ENCODE measurements at places on chromosomes 7 and 10.

GRCh38 chr10:14774797-14775196, at the start of gene FAM107B:
FAM107B (minus strand) TSS chr10:14774897; CDS start chr10:14774663, 234 bp downstream.
- DNase-seq: no peak

DNA sequence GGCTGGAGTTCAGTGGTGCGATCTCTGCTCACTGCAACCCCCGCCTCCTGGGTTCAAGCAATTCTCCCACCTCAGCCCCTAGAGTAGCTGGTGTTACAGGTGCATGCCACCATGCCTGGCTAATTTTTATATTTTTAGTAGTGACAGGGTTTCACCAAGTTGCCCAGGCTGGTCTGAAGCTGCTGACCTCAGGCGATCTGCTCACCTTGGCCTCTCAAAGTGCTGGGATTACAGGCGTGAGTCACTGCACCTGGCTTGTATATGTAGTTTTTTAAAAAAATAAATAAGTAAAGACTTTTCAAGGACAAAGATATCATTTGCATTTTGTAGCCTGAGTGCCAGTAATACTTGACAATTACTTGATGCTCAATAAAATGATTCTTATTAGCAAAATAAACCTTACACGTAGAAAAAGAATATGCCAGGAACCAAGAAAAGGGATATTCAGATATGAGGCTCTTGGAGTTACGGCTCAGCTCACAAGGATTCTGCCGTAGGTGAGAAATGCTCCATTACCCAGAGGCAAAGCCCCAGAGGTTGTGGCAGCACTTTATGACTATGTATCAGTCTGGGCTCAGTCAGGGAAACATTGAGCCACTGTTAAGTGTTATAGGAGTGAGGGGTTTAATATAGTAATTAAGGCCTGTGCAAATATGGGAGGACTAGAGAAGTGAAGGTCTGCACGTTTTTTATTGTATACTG, 98.5 kb downstream of the TPST1 start:
- no peak for DNase-seq

DNA sequence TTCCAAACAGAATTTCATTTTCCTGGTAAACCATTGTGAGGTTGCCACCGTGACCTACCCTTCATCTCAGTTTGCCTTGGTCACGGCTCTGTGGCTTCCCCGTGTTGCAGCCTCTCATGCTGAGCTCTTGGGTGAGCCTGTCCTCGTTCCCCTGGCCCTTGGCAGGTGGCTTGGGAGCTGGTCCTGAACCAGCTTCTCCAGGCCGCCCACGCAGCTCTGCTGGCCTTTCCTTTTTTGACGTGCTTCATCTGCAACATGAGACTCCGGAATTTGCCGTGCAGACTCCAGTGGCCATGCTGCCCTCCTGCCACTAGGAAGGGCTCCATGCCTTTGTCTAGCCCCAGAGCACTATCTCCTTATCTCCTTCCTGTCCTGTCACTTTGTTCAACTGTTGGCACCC, 93.0 kb upstream of the NPS start:
- no peak for DNase-seq

DNA sequence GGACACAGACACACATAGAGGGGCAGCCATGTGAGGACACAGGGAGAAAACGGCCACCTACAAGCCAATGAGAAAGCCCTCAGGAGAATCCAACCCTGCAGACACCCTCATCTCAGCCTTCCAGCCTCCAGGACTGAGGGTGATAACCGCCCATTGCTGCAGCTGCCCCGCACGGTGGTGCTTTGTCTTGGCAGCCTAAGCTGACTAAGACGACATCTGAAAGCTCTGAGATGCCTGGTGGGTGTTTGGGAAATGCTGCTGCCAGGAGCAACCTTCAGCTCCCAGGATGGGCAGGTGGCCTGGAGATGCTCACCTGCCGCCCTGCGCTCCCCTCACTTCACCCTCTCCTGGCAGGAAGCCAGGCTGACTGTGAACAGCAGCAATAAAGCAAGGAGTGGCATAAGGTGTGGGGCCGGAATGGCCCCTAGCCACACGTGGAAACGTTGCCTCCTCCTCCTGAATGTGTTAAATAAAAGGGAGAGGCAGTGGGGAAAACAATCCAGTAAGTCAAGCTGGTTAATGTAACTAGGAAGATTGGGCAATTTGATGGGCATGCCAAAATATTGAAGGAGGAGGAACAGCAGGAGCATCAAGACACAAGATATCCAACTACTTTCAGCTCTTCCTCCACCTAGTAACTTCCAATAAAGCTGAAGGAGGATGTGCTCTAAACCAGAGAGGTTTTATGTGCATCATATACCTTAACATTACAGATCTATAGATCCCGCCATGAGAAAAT, 121.5 kb downstream of the TNS3 start:
- no peak for DNase-seq

GRCh38 chr7:155530601-155531000, 15.8 kb downstream of the CNPY1 start:
- DNase-seq: no peak

DNA sequence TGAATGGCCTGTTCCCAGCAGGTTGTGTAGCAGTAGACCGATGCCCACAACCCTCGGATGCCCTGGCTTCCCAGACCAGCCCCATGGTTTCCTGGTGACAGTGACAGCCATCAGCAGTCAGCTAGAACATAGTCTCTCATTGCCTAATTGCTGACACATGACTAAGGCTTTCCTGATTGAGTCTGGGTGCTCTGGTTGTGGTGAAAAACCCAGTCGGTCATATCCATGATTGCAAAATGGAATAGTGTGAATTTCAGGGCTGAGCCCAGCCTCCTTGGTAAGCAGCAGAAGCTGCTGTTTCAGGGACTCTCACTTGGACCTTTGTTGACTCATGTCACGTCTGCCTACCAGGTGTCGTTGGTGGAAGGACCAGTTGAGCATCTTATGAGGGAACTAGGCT, 36.6 kb downstream of the POR start:
- no peak for DNase-seq

DNA sequence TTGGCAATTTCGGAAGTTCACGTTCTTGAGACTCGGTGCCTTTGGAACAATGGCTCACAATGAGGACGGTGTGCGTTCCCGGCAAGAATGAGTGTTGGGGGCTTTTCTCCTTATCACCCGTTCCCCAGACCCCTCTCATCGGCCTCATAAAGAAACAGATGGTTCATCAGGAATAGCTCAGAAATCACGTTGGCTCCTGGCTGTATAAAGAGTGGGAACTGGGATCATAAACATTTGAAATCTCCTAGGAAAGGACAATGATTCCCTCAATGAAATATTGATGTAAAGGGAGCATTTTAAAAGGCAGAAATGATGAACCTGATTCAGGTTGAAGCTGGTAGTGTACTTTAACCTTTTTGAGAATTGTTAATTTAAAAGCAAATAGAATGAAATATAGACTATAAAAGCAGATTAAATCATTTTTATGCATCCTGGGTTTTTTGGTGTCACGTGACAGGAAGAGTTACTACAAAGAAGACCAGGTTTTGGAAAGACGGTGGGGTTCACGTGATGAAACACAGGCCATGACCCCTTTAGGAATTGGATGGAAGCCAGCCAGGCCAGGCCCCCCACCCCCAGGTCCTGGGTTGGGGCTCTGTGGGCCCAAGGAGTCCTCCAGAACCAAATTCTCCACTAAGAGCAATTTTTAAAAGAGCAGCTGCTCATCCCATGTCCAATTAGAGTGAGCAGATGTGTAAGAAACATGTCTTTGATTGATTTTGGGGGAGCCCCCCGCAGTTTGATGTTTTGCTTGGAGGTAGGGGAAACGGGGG, 63.0 kb downstream of the CUX1 start:
- DNase-seq: no peak

DNA sequence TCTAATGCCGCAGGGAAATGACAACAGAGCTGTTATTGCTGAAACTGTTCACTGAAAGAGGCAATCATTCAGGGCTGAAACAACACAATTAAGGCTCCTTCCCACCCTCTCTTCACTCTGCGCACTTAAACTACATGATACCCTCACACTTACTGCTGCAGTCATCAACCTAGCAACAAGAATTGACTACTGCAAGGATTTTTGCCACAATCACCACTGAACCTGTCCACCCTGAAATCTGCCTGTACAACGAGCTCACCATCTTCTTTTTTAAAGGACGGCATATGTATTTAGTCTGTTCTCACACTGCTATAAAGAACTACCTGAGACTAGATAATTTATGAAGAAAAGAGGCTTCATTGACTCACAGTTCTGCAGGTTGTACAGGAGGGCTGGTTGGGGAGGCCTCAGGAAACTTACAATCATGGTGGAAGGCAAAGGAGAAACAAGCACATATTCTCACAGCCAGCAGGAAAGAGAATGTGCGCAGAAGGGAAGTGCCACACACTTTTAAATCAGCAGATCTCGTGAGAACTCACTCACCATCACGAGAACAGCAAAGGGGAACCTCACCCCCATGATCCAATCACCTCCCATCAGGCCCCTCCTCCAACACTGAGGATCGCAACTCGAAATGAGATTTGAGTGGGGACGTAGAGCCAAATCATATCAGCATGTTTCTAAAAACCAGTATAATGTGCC, 131.7 kb downstream of the SORCS1 start:
- no peak for DNase-seq

DNA sequence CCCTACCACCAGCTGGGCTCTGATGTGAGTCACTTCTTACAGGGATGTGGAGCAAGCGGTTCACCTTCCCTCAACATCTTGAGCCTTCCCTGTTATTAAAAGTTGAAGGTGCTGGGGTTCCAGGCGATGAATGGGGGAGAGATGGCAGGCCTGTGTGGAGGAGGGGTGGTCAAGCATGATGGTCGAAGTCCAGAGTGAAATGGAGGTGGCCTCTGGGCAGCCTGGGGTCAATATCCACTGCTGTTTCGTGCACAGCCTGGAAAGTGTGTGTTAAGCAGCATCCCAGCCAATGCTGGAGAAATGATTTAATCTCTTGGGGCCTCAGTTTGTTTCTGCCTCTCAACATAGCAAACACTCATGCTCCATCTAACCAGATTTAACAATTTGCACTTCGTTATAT, 33.7 kb upstream of the DMBT1 start:
- no peak for DNase-seq

DNA sequence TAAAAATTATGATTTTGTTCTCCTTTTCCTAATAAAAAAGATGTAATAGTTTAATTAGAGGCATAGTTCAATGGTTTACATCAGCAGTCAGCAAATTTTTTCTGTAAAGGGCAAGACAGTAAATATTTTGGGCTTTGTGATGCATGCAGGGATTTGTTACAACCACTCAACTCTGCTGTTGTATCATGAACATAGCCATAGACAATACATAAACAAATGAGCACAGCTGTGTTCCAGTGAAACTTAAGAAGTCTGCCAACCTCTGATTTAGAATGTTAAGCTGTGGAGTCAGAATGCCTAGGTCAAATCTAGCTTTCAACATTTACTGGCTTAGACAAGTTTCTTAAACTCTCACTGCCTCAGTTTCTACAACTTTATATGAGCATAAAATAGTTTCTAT, 31.6 kb downstream of the ASZ1 start:
- no peak for DNase-seq

DNA sequence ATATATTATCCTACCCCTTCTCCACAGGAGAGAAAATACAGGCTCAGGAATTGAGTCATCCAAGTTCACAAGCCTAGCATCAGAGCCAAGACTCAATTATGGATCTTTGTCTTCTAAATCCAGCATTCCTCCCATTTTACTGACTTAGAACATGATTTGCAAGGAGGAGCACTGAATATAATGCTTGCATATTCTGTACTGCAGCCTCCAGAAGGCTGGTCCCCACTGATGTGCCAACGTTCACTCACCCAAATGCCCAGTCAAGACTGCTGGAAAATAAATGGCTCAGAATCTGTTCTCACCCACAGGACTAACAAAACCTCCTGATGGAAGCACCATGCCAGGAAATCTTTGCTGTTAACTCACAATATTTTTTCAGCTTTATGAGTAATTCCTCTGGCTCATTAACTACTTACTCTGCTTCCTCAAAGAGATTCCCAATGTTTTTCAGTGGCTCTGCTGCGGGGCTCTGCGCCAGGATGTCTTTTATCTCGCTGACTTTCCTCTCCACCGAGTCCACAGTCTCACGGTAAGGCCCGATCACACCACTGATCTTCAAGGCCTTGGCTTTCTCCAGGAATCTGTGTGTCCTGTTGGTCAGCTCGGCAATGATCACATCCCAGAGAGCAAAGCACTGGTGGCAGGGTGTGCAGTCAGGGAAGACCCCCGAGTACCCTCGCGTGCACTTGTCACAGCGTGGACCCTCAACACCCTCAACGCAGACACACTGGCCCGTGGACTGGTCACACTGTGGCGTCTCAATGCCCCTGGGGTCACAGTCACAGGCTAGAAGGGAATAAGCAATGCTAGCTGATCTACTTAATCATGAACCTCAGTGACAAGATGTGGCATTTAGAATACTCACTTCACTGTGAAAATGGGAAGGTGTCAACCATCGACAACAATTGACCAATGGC, 48.8 kb downstream of the DLD start:
- DNase-seq: no peak

DNA sequence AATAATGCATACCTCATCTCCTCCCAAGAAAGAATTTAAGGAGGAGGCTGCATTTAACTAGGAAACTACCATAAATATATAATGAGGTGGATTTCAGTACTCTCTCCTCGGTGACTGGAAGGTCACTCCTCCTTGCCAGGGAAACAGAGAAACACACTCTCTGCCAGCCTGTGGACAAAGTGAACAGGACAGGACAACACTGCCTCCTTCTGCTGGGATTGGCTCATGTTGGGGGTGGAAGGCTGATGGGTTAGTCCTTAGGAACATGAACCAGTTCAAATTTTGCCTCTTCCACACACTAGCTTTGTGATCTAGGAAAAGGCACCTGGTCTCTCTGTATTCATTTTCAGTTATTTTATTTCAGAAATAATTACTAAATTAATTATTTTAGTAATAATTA, 50.6 kb upstream of the STEAP4 start:
- DNase-seq: no peak

DNA sequence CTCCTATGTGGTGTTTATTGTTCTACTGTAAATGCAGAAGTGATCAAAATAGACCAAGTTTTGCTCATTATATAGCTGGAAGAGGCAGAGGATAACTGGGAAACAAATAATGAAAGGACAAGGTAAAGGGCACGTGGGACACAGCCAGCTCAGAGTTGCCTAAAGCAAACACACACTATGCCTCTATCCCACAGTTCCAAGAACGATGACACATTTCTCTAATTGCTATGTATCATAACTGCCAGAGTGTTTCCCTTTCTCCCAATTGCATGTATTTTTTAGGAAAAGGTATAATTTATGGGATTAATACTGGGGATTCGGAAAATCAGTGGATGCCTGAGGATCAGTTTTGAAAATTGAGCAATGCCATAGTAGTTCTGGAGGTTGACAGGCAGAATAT, 49.0 kb downstream of the CCDC71L start:
- no peak for DNase-seq

DNA sequence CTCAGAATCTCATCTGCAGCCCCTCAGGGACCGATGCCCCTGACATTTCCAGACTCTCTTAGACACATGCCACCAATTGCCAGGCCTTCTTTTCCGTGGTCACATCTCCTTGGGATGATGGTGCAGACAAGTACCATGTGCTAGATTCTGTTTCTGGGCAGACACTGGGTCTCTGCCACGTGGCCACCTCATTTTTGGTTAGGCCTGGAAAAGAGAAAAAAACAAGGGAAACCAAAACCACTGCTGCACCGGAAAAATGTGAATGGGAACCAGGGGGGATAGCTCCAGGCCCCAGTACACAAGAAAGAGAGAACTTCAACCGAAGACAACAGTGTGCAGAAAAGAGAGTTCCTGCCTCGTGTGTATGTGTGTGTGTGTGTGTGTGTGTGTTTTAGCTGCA, 23.0 kb upstream of the MXI1 start:
- DNase-seq: peak; percentile 47
